M059J (cell line): ENCODE measurements at places on chromosomes 11 and 22. TPM values are rescaled to one million over a fixed set of nuclear protein-coding genes. Genes with fewer than 3 reads are reported as not detected.

DNA sequence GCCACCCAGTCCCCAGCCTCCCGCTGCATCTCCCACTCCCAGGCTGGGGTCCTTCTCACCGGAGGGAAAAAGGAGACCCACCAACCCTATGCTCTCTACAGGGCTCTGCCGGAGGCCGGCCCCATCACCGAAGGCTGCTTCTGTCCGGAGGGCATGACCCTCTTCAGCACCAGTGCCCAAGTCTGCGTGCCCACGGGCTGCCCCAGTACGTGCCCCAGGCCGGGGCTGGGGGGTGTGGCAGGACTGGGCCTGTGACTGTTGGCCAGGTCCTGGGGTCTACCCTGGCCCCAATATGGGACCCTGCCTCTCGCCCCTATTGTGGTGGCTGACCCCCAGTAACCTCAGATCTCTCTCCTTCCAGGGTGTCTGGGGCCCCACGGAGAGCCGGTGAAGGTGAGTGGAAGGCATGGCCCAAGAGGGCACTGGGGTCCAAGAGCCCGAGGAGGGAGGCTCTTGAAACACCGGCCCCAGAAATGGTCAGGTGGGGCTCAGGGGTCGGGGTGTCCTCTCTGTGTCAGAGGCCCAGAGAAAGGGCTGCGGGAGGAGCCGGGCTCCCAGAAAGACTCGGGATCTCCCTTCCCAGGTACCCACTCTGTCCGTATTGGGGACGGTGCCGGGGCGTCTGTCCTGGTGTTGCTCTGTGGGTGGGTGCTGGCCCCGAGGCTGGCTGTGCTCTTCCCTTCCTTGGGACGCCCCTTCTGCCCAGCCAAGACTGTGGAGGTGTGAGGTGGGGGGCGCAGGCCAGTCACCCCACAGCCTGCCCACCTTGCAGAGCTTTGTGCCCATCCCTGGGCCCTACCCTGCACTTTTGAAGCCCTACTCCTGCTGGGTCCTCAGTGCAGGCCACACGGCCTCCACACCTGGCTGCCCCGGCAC lies 26.1 kb upstream of the MUC5B start:
- no peak for DNase-seq

The KRTAP5-1 gene
- not detected in 2 replicates for total RNA-seq

- DNase-seq = no peak
Observed at GRCh38 chr11:67230406-67230805, 35.9 kb upstream of the GRK2 start.

DNA sequence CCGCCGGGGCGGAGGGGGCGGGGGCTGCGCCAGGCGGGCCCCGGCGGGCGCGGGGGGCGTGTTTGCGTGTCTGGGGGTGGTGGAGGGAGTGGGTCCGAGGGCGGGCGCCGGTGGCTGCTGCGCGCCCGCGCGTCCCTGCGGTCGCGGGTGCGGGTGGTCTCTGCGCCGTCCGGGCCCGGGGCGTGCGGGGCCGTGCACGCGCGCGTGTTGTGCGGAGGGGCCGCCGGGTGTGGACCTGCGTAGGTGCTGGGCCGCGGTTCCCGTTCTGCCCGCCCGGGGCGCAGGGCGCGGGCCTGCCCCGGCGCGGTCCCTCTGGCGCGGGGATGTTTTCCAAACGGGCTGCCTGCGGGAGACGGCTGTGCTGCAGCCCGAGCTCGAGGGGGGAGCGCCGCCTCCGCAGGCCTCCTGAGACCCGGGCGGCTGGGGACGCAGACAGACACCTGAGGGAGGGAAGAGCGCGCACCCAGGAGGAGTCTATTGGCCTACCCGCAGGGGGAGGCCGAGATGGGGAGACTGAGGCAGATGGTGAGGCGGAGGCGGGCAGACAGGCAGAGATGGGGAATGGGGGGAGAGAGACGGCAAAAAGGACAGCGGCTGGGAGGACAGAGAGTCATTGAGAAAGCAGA lies 442 bp downstream of the PELI3 start:
- DNase-seq = peak; percentile 27

- no peak for DNase-seq
Observed at GRCh38 chr22:21680830-21681565, 15.2 kb downstream of the PPIL2 start.

GRCh38 chr22:50463188-50463900 lies 11.5 kb downstream of the SBF1 start:
- no peak for DNase-seq

The POU2AF2 gene
- total RNA-seq = not detected in 2 replicates

The FOXR1 gene
- total RNA-seq = not detected in 2 replicates

GRCh38 chr11:70705930-70706329 lies 307.6 kb downstream of the CTTN start:
- no peak for DNase-seq

DNA sequence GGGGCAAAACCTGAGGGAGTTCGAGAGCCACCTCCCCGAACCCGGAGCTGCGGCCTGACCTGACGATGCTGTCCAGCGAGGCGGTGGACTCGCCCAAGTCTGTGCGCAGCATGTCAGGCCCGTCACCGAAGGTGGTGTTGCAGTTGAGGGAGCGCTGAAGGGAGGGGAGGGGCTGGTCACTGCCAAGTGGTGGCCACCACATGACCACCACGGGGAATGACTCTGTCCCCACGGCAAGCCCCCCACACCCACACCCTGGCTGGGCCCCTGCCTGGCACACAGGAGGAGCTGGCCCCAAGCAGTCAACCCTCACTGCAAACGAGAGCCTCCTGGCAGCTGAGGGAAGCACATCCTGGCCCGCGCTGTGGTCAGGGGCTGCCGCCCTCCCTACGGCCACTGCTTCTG lies 30.8 kb downstream of the TRMU start:
- DNase-seq = no peak

DNA sequence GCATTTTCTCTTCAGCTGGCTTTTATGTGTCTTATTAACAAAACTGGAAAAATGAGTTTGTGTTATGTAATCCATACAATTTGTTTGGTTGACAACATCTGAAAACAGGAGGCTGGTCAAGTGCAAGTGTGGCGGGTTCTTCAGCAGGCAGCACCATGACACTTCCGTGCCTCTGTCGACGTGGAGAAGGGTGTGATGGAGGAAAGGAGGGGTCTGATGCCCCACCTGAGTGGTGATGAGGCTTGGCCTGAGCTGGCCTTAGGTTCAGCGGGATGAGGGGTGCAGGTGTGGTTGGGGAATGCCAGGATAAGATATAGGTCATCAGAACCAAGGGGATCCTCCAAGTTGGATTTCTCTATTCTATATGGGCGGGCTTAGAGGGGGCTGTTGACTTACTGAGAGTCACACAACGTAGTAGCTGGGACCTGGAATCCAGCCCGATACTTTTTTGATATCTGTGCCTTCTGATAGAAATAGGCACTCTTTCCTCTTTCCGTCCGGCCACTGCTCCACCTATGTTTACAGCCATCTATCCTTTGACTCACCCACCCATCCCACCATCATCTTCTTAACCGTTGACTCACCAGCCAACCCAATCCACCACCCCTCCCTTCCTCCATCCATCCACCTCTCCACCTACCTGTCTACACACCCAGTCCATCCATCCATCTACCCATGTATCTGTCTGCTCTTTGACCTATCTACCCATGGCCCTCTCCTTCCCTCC lies 29.0 kb downstream of the SHANK3 start:
- no peak for DNase-seq

- DNase-seq = no peak
Observed at GRCh38 chr11:86294026-86294425, 8.0 kb upstream of the HIKESHI start.

GRCh38 chr11:120167659-120168058 lies 29.7 kb upstream of the TRIM29 start:
- no peak for DNase-seq

- no peak for DNase-seq
Observed at GRCh38 chr11:106821291-106821690, 197.0 kb downstream of the GUCY1A2 start.

GRCh38 chr11:108797578-108798100 lies 132.8 kb downstream of the DDX10 start:
- no peak for DNase-seq

The VSIG2 gene
- total RNA-seq = not detected in 2 replicates

The TXN2 gene
- 8.3 and 16.7 TPM in 2 replicates for total RNA-seq

GRCh38 chr11:48127521-48128183 lies 89.0 kb upstream of the OR4B1 start:
- DNase-seq = no peak

GRCh38 chr11:128904656-128905344 lies 13.6 kb downstream of the KCNJ5 start:
- DNase-seq = peak; percentile 80

DNA sequence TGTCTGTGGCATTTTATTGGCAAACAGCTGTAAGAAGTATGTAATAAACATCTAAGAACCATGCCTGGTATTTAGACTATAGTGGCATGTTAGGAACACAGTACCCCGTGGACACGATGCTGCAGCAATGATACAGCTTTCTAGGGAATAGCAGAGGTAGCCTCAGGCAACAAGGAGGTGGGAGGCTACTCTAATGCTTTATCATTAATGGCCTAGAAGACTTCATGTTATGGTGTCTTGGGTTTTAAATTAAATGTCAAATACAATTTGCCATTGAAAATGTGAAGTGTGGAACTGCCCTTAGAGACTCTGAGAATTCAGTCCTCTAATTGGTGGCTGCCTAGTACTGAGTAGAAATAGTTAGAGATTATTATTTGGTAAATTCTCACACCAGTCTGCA lies 516.9 kb downstream of the CNTN5 start:
- DNase-seq = peak; percentile 12

GRCh38 chr11:4093519-4094347 lies 866 bp upstream of the RRM1 start:
- DNase-seq = no peak

- peak; percentile 51 for DNase-seq
Observed at GRCh38 chr11:71425860-71426259, 22.3 kb downstream of the DHCR7 start.

DNA sequence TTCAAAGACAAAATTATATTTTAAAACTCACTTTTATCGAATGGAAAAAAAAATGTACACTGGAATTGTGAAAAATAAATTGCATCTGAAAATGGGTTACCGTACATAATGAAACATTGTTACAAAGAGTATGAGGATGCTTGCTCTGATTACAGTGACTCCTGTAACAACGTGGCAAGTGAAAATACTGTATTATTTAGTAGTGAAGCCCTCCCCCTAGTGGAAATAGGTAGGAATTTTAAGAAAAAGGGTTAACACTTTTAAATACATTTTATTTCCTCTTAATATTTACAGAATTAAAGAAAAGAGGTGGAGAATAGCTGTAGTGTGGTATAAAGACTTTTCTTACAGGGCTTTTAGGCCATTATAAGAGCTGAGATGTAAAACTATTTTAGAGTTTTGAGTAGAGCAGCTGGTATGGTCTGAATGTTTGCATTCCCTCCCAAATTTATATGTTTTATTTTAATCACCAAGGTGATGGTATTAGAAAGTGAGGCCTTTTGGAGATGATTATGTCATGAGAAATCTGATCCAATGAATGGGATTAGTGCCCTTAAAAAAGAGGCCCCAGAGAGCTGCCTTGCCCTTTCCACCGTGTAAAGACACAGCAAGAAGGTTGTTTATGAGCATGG lies 25.2 kb downstream of the FAM76B start:
- peak; percentile 53 for DNase-seq

GRCh38 chr11:96785073-96785472 lies 395.3 kb downstream of the JRKL start:
- DNase-seq = no peak

- no peak for DNase-seq
Observed at GRCh38 chr11:35494957-35495490, 30.4 kb downstream of the PAMR1 start.

- DNase-seq = no peak
Observed at GRCh38 chr11:16610213-16610737, 128.2 kb upstream of the C11orf58 start.

DNA sequence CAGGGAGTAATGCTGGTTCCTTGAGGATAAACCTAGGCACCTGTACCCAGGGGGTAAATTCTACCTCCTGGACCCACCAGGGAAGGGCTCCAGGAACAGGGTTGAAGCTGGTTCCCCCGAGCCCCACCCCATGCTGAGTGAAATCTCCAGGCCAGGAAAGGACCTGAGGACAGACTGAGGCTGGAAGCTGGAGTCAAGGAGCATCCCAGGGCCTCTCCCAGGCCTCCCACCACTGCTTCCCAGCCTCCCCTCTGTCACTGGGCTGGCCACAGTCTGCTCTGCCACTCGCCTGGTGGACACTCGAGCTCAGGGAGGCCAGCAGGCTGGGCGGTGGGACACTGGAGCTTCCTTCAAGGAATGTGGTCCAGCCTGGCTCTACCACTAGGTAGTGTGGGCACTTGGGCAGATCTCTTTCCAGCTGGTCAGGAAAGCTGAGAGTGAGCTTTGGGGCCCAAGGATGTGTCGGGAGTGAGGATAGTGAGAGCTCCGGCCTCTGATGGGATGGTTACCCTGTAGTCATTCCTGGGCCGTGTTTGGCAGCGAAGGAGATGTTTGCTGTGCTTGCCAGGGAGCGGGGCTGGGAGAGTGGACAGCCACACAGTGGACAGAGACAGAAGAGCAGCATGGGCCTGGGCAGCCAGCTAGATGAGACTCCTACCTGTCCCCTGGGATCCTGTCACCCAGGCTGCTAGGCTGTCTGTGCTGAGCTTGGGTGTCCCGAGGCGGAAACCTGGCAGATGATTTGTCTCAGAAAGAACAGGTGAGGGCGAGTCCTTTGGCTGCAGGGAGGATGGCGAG lies 3.4 kb downstream of the OVOL1 start:
- DNase-seq = no peak

The GGTLC2 gene
- not detected in 2 replicates for total RNA-seq

DNA sequence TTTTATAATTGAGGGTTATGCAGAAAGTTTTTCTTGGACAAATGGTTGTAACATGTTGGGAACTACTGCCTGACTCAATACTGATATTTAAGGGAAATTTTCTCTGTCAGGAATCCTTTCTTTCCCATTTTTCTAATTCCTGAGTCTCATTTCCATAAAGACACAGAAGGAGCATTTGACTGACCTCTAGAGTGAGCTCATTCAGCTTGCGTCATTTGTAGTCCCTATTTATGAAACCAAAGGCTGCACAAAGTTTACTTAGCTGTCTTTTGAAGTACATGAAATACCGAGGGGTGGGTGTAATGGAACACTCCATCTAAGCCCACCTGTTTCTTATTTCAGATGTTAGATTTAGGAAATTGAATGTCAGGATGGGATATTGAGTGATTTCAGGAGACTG lies 359.5 kb upstream of the C11orf87 start:
- DNase-seq = no peak

GRCh38 chr11:19905280-19905853 lies 192.7 kb downstream of the NAV2 start:
- peak; percentile 45 for DNase-seq

DNA sequence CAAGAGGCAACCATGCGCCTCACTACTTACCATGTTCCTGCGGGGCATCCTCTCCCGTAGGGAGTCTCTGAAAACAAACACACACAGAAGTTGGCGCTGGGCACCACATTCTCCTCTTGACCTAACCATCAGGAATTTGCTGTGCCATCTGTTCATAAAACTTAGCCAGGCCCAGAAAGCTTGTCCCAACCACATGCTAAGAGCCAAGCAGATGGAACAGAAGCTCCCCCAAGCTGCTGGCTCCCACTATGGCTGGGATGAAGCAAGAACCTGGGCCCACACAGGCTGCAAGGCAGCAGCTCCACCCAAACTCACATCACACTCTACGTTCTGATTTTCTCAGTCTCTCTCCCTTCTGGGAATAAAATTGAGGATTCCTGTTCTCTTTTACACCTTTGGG lies 17.4 kb downstream of the HPS4 start:
- DNase-seq = no peak
